GM18507 (cell line): ENCODE measurements at places on chromosomes 3 and 15.

- DNase-seq: no peak
Measured at GRCh38 chr3:115141033-115141757, 5.9 kb downstream of the ZBTB20 start.

DNA sequence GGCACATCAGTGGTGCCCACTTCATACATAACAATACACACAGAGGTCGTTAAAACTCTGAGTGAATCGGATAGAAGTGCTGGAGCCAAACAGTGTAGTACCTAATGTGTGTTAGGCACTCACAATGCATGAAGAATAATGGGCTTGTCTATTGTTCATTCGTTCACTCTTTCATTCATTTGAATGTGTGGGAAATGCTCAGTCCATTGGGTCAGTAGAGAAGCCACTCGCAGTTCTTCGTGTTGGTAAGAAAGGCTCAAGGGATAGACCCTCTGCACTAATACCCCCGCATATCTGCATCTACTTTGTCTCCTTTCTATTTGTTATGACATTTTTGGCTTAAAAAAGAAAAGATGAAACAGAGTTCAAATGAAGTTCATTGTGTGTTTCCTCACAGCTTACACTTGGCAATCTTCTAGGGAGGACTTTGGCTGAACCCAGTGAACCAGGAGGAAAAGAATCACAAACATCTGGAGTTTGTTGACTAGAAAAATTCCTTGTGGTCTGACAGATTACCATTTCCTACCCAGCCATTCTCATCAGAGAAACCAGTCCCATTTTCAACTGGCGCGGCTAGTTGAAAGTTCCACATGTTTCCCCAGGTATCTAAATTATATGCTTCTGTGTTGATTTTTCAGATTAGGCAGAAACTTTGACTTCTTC lies 32.8 kb upstream of the MFSD1 start:
- no peak for DNase-seq

GRCh38 chr3:49602877-49603411 lies 48.7 kb downstream of the BSN start:
- no peak for DNase-seq

DNA sequence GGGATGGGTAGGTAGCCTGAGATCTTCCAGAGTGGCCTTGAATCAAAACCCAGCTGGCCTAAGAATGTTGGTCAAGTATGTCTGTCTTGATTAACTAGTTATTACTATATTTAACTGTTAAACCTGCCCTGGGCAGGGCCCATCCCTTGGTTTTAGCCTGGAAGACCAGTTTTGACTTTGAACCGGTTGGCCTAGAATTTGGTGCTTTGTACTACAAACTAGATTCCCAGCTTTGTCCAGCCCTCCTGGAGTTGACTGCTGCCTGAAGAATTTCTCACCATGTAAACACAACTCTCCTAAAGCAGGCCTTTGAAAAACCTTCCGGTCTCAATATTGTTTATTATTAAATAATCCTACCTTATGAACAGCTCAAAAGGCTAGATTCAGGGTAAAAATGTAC lies 16.0 kb downstream of the C15orf62 start:
- DNase-seq: no peak

DNA sequence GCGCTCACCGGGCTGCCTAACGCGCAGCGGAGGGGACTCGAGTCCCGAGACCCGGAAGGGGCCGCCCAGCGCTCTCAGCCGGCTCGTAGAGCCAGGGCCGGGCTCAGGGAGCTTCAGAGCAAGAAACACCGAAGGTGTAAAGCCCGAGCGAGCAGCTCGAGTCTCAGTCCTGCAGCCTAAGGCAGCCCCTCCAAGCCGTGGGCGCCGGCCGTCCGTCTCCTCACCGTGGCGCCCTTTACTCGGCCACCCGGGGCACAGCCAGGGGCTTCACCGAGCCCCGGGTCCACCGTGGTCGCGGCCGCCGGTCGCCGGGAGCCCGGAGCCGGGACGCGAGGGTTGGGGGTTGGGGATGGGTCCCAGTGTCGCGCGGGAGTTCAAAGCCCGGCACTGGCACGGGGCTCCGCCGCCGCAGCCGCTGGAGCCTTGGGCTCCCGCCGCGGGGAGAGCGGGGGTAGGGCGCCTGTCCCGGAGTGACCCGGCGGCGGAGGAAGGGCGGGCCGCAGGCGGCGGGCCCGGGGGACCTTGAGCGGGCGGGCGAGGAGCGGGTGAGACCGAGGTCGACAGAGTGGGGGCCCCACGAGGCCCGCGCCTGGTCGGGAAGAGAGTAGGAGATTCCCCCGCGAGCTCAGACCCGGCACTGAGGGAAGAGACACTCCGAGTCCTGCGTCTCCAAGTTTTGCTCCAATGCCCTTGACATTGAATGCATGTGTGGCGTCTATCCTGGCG lies 26.9 kb upstream of the THRB start:
- DNase-seq: no peak
